Stimulated activated CD8-positive, alpha-beta memory T cell treated with anti-CD3 and anti-CD28 coated beads, Interleukin-4, amount 100 ng/mL, for 4 hours (primary cell): ENCODE measurements at places on chromosomes 11 and 22.
A peak's percentile ranks its signal among the peaks of the same experiment; 100 is the strongest.

GRCh38 chr11:19466314-19466713 is 225.6 kb upstream of the E2F8 start:
- no peak for DNase-seq

- no peak for DNase-seq
Measured at GRCh38 chr11:108851781-108852180, 186.9 kb downstream of the DDX10 start.

DNA sequence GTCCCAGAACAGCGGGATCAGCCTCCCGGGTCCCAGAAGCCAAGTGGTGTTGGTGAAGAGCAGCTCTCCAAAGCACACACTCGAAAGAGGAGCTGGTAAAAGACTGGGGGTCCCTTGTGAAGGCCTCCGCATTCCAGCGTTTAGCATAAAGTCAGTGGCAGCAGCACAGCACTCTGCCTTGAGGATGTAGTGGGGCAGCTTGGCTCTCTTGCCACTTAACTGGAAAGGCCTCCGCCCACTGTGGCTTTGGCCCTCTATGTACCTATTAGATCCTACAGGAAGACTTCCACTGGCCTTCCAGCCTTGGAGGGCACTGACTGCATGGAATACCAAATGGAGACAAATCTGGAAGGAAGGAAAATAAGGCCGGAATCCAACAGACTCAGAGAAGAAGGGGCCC is 1455.3 kb downstream of the BRD1 start:
- no peak for DNase-seq

- DNase-seq, result no peak
Measured at GRCh38 chr11:134228625-134229024, 4.2 kb downstream of the VPS26B start.

DNA sequence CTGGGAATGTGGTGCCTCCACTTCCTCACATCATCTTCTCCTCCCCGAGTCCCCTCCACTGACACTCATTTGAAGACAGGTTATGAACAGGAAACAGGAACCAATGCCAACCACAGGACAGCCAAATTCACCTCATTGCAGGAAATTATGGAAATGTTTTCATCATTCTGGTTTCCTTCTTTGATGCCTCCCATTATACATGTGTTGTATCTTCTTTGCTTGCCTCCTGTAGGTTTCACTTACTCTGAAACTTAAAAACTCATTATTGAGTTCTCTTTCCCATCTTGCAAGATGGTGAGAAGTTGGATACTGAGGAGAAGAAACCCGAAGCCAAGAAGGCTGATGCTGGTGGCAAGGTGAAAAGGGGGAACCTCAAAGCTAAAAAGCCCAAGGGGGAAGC is 108.5 kb downstream of the PHF21B start:
- no peak for DNase-seq

- DNase-seq, result no peak
Measured at GRCh38 chr11:86197448-86197847, 47.1 kb upstream of the EED start.

GRCh38 chr22:37338539-37339246 is 56.4 kb downstream of the CYTH4 start:
- DNase-seq, result no peak

GRCh38 chr11:3230636-3231549 is 1.3 kb downstream of the MRGPRE start:
- DNase-seq, result no peak

DNA sequence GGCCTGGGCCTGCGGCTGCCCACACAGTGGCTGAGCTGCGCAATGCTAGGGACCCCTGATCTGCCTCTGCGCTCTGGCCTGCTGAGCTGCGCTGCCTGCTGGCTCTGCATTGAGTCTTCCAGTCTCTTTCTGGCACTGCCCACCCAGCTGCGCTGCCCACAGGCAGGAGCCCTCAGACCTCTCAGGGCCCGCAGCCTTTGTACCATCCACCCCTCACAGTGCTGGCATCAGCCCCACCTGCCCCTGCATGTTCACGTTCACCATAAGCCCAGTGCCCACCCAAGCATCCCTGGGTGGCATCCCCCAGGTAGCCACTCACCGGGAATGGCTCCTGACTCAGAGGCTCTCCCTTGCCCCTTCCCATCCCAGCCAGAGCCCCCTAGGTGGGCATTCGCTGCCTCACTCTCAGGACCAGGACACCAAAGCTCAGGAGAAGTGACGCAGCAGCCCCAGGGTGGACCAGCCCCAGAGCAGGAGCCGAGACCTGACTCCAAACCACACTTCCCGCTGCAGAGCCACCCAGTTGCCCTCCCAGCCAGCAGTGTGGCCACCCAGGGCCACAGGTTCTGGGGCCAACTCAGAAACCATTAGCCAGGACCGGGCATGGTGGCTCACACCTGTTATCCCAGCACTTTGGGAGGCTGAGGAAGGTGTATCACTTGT is 21.7 kb upstream of the COMT start:
- no peak for DNase-seq

GRCh38 chr11:122093731-122094275 is 22.2 kb downstream of the BLID start:
- no peak for DNase-seq

- no peak for DNase-seq
Measured at GRCh38 chr22:44865193-44866057, 113.0 kb downstream of the ARHGAP8 start.

- DNase-seq, result no peak
Measured at GRCh38 chr11:75777461-75778110, 9.0 kb downstream of the DGAT2 start.

DNA sequence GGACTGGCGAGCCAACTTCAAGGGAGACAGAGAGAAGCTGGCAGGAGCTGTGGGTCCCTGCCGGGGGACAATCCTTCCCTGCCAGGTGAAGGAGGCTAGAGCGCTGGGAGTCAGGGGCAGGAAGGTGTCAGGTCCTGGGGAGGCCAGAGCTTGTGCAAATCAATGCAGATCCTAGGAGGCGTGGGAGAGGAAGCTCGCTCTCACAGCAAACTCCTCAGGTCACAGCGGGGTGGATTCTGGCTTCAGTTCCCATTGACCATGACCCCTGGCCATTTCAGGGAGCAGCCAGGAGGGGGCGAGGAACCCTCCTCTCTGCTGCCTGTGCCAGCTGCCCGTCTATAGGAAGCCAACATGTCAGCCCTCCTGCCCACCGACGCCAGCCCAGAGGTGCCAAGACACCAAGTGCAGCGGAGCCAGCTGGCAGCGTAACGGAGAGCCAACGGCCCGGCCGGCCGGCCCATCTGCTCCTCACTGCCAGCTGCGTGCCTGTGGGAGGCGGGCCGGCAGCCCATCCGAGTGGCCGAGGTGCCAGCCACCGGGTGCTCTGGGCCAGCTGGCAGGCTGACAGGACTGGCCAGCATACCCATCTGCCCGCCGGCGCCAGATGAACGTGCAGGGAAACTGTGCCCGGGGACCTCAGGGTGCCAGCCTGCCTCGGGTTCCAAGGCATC is 374.8 kb downstream of the MIAT start:
- DNase-seq, result no peak

GRCh38 chr22:43263645-43264514 is 76.9 kb upstream of the TTLL12 start:
- DNase-seq, result peak; percentile 62

DNA sequence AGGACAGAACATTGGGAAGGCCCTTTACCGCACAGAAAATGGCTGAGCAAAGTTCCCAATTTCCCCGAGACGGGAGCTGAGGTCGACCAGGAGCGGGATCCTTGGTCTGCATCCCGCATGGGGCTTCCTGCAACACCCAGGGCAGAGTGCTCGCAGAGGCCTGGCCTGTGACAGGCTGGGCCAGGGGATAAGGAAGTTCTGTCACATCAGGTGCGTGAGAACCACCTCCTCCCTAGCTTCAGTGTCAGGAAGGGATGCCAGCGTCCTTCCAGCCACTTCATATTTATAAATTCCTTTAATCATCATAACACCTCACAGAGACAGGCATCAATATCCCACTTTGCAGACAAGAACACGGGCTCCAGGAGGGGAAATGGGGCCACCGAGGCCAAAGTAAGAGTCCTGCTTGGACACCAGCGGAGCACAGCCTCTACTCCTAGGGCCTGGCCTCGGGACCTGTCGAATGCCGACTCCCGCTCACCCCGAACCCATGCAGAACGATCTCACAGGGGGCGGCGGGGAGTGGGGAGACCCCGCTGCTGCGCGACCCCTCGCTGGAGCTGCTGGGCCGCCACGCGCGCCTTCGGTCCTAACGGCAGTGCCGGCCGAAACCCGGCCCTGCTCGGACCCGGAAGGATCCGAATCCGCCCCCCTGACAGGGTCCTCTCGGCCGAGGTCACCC is 532 bp downstream of the BET1L start:
- no peak for DNase-seq

DNA sequence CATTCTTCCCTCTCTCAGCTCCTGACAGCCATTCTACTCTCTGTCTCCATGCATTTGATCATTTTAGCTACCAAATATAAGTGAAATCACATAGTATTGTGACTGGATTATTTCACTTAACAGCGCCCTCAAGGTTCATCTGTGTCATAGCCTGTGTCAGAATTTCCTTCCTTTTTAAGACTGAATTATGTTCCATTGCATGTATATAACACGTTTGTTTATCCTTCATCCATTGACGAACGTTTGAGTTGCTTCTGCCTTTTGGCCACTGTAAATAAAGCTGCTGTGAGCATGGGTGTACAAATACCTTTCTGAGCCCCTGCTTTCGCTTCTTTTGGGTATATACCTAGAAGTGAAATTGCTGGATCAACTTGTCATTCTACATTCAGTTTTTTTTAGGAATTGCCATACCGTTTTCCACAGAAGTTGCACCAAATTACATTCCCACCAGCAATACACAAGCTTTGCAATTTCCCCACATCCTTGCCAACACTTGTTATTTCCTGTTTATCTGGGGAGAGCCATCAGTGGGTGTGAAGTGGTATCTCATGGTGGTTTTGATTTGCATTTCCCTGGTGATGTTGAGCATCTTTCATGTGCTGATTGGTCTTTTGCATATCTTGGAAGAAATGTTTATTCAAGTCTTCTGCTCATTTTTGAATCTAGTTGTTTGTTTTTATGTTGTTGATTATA is 17.5 kb downstream of the GLB1L2 start:
- DNase-seq, result no peak

GRCh38 chr11:76240666-76241065 is 34.4 kb upstream of the WNT11 start:
- DNase-seq, result no peak

DNA sequence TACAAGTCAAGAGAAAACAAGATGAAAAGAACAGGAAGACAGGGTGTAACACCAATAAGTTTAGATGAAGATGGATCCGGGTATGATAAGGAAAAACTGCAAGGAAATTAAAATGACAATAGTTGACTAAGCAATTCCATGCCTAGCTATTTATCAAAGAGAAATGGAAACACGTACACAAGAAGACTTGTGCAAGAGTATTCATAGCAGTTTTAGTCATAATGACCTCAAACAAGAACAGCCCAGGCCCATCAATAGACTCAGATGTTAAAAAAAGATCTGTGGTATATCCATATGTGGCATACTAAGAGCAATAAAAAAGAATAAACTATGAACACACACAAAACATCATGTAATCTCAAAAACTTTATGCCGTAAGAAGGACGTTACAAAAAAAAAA is 33.2 kb downstream of the SLC5A12 start:
- DNase-seq, result no peak

DNA sequence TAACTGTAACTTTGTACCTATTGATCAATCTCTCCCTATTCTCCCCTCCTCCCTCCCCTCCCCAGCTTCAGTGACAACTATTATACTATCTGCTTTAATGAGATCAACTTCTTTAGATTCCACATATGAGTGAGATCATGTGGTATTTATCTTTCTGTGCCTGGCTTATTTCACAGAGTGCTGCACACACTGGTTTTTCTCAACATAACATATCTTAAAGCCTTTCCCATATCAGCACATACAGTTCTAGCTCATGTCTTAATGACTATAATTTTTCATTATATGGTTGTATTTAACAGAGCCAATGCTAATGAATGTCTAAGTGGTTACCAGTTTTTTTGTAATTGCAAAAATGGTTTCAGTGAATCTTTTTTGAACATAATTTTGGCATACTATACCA is 340.3 kb upstream of the DDI1 start:
- no peak for DNase-seq

- no peak for DNase-seq
Measured at GRCh38 chr11:128632141-128632791, 44.9 kb upstream of the ETS1 start.
